ENCODE measurements at places on chromosomes 7 and 10. TPM values are rescaled to one million over a fixed set of nuclear protein-coding genes. Genes with fewer than 3 reads are reported as not detected.

KCP gene
- 0.26 TPM for total RNA-seq

TLL2 gene
- total RNA-seq: 0.12 TPM

DNA sequence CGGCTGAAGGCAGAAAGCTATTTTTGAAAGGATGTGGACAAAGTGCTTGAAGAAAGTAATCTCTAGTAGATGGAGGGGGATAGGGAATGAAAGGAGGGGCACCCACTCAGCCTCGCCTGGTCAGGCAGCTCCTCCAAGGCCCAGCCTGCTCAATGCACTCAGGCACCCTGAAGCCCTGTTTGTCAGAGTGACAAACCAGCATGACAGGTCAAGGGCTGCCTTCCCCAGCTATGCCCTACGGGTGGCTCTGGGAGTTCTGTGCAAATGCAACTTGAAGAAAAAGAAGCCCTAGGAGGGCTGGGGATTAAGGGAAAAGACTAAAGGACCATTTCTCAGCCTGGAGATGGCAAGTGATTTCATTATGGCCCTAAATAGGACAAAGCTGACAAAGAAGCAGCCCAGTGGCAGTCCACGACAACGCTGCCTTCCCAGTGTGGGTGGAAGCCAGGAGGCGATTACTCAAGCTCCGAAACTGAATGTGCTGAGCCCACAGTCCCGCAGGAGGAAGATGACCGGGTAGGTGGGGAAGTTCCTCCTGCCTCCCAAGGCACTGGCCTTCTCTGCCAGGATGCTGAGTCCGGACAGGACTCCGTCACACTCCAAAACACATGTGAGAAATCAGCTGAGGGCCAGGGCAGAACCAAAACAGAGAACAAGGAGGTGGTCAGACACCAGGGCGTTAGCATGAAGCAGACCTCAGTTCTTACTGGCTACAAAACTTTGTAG is 16.3 kb downstream of the LIPA start:
- no peak for DNase-seq

SPRN gene
- total RNA-seq: not detected

PCLO gene
- total RNA-seq: 44.4 TPM

NPTX2 gene
- not detected for total RNA-seq

RASA4B gene
- total RNA-seq: 3.9 TPM

- no peak for DNase-seq
Observed at GRCh38 chr10:16754765-16755164, 62.5 kb downstream of the RSU1 start.

MXI1 gene
- 2.6 TPM for total RNA-seq

- DNase-seq: no peak
Observed at GRCh38 chr10:88361494-88361893, 221.6 kb downstream of the RNLS start.

KIF11 gene
- 74.3 TPM for total RNA-seq

BLNK gene
- total RNA-seq: not detected

PPP1R9A gene
- 9.7 TPM for total RNA-seq

DNA sequence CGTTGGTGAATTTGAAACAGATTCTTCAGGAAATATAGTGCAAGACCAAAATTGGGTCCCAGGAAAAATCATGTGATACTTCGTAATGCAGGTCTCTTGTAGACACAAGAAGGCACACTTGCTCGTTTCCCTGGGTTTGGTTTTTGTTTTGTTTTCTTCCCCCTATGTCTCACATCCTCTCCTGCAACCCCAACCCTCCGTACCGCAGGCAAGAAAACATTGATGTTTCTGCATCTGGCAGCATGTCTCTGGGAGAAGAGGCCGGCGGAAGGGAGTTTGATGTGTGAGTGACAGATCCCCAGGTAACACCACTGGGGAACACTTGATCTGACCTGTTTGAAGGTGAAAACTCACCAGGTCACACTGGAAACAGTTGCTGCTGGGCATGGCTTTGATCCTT is 718.5 kb downstream of the AUTS2 start:
- DNase-seq: no peak

DNA sequence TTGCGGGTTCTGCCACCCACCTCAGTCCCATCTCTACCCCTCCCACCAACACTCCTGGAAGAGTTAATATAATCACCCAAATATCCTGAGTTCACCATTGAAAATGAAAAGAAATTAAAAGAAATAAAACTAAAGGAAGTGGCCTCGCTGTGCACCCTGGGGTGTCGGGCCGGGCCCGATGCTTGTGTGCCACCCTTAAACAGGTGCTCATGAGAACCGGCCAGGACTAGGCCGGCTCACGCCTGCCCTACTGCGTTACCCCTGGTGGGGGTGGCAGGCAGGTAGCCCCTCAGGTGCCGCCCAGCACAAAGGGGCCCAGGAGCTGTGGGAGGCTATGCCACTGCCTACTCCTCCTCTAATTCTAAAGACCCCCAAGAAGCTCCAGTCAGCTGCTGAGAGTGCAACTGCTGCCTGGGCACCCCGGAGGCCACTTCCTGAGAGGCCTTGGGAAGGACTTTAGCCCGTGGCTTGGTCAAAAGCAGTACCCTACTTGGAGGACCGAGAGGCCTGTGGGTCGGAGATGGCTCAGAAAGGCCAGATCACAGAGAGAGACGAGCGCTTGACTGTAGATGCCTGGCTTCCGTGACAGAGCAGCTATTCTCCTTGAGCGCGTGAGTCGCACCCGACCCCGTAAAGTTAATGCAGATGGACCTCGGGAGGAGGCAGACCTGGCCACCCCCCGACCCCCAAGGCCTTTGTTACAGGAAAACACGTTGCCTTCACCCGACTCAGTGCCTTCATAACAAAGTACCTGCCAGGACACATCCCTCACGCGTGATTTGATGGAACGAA is 51.0 kb upstream of the PPP2R2D start:
- no peak for DNase-seq

MKX gene
- total RNA-seq: 185 TPM

PBLD gene
- 9.2 TPM for total RNA-seq

AMPH gene
- total RNA-seq: 13.4 TPM

GRCh38 chr10:32318476-32318896 is 28.5 kb downstream of the EPC1 start:
- no peak for DNase-seq

GRCh38 chr7:12337095-12337494 is 66.6 kb downstream of the VWDE start:
- DNase-seq: no peak

NUTM2A gene
- 0.26 TPM for total RNA-seq

GRCh38 chr10:107011105-107011504 is 153.4 kb downstream of the SORCS1 start:
- DNase-seq: no peak

DNA sequence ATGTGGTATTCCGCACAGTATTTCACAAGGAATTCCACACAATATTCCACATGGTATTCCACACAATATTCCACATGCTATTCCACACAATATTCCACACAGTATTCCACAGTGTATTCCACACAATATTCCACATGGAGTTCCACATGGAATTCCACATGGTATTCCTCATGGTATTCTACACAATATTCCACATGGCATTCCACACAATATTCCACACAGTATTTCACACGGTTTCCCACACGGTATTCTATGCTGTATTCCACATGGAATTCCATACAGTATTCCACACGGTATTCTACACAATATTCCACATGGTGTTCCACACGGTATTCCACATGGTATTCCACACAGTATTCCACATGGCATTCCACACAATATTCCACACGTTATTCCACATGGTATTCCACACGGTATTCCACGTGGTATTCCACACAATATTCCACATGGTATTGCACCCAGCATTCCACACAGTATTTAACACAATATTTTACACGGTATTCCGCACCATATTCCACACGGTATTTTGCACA is 137.3 kb upstream of the CHST15 start:
- DNase-seq: no peak

DNA sequence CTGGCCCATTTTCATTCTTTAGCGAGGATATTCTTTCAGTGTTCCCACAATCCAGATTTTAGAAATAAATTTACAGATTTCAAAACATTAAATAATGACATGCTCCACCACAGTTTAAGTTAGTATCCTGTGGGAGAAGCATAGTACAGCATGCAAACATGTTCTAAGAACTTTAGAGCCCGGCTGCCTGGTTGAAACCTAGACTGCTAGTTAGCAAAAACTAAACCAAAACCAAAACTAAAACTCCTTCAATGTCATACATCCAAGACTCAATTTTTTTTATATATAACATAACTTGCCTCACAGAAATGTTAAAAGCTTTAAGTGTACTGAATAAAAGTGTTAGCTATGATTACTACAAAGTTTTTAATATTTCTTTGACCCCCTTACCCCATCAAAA is 17.0 kb downstream of the TRA2A start:
- no peak for DNase-seq

DNA sequence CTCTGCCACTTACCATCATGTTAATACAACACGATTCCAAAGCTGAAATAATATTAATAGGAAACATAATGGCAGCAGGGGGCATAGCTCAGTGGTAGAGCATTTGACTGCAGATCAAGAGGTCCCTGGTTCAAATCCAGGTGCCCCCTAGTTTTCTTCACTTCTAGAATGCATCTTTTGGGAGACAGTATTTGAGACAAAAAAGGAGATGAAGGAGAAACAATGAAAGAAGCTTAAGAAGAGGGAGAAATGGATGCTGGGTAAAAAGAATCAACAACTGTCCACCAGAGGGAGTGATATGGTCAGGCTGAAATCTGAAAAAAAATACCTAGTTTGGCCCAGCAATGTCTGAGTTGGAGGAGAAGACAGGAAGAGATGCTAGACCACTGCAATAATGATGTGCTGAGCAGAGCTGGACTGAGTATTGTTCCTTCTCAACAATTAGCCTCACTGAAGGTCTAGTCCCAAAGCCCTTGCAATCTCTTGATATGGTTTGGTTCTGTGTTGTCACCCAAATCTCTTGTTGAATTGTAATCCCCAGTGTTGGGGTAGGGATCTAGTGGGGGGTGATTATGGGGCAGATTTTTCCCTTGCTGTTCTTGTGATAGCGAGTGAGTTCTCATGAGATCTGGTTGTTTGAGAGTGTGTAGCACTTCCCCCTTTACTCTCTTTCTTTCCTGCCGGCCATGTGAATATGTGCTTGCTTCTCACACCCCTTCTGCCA is 48.3 kb downstream of the ZNF783 start:
- peak; percentile 81 for DNase-seq

GRCh38 chr7:35386816-35387706 is 133.2 kb upstream of the TBX20 start:
- no peak for DNase-seq

DNA sequence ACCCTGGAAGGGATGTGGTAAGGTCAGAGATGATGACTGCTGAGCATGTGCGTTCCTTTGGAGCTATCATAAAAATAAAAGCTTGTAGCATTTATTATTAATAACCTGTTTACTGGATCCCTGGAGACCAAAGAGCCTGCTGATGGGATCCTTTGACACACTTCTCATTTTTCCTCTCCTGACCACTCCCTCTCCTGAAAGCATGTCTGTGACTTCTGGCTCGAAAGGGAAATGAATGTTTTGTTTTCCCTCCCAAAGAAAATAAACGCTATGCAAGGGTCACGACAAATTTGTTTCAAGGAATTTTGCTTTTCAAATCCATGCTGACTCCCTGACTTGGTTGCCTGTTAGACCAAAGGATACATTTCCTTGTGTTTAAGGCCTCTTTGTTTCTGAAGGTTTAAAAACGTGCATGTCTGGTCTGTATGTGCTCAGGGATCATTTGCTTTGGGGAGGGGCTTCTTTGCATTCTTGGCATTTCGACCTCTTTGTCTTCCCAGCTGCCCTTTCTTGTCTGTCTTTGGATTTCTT is 185.1 kb upstream of the AGK start:
- no peak for DNase-seq

DNA sequence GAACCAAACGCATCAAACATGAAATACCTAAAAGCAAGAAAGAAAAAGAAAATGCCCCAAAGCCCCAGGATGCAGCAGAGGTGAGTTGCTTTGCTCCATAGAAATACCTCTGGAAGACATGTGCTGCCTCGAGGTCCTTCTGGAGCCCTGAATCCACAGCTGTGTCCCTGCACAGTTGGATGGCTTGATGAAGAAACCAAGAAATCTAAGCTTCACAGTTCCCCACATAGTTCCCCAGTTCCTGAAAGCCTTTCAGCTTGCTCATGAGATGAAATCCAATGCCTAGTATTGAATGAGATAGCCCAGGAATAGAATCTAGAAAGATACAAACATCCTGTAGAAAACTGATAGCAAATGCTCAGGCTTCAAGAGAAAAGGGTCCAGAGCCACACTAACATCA is 182.8 kb downstream of the RTKN2 start:
- DNase-seq: no peak

DNA sequence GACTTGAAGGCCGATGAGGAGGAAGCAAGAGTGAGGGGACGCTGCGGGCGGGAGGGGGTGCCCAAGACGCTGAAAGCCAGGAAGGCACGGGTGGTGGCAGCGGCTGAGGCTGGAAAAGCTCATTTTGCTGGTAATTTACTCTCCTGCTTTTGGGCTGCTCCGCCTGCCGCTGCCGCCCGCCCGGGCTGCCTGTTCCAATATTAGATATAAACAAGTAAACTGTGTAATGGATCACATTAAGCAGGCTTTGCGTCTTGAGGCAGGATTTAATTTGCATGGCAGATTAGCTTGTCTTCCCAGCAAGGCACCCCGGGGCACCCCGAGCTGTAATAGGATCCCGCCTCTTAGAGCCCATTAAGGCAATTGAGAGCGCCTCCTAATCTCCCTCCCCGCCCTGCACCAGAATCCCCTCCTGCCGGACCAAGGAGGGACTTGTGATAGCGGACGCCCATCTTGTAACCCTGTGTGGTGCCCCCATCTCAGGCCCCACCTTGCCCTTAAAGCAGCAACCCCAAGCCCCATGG is 46.1 kb upstream of the SLF2 start:
- no peak for DNase-seq

IFIT2 gene
- total RNA-seq: 3.5 TPM

- DNase-seq: no peak
Observed at GRCh38 chr7:112398534-112398933, 51.7 kb upstream of the IFRD1 start.

DNA sequence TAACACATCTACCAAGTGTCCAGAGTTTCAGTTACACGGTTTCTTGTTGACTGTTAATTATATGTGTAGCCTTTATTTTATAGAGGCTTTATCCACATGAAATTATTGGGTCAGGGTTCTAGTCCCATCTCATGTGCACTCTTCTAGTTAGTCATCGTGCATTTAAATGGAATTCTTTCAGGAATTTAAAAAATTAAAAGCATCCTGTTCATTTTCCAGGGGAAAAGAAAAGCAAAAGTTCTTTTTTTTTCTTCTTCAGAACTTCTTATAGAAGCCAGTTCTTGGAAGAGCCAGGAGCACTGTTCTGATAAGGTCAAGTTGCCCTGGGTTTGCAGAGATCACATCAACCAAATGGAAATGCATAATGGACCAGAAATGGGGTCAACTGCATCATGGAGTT is 324.7 kb downstream of the INHBA start:
- DNase-seq: no peak

Data from A172 (cell line).